ENCODE measurements at places on chromosomes 7 and 10. TPM values are rescaled to one million over a fixed set of nuclear protein-coding genes. Genes with fewer than 3 reads are reported as not detected.

The OR6V1 gene
- total RNA-seq, result not detected

The IFIT1 gene
- 33.5 TPM for total RNA-seq

DNA sequence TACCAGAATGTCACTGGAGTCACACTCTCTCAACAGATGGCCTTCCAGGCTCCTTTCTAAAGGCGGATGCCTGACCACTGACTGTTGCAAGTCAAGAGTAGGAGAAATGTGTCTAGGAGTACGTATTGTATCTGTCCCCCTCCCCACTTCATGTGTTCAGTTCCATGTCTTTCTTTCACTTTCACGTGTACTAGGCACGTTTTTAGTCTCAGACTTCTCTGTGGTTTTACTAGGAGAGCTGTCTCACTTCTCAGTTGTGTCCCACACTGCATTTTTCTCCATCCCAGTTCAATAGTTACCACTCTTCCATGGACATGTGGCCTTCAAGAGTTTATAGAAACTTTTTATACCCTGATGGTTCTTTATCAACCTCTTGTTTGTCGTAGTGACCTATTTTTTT, 893.0 kb downstream of the NRG3 start:
- no peaks in the 10 kb centered on the region for H3K4me1 ChIP-seq
- no peaks in the 10 kb centered on the region for H3K36me3 ChIP-seq
- no peak for DNase-seq
- H3K4me3 ChIP-seq, result no peak overlapping the region
- no peaks in the 10 kb centered on the region for H3K27me3 ChIP-seq

DNA sequence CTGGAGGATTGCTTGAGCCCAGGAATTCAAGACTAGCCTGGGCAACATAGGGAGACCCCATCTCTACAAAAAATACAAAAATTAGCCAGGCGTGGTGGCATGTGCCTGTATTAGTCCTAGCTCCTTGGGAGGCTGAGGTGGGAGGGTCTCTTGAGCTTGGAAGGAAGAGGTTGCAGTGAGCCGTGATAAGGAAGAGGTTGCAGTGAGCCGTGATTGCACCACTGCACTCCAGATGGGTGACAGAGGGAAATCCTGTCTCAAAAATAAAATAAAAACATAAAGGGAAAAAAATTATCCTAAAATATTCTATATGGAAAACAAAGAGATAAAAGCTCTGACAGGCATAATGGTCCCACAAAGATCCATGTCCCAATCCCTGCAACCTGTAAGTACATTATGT, 87.9 kb upstream of the KAT6B start:
- H3K27me3 ChIP-seq, result no peaks in the 10 kb centered on the region
- H3K4me1 ChIP-seq, result no peaks in the 10 kb centered on the region
- no peaks in the 10 kb centered on the region for H3K36me3 ChIP-seq
- no peak overlapping the region for H3K27ac ChIP-seq
- DNase-seq, result no peak

- H3K27ac ChIP-seq, result no peak overlapping the region
- H3K36me3 ChIP-seq, result no peaks in the 10 kb centered on the region
- no peaks in the 10 kb centered on the region for H3K27me3 ChIP-seq
- peak; percentile 38 for DNase-seq
- H3K4me3 ChIP-seq, result no peak overlapping the region
- no peaks in the 10 kb centered on the region for H3K4me1 ChIP-seq
Observed at GRCh38 chr10:6056411-6057135, 5.6 kb downstream of the IL2RA start.

DNA sequence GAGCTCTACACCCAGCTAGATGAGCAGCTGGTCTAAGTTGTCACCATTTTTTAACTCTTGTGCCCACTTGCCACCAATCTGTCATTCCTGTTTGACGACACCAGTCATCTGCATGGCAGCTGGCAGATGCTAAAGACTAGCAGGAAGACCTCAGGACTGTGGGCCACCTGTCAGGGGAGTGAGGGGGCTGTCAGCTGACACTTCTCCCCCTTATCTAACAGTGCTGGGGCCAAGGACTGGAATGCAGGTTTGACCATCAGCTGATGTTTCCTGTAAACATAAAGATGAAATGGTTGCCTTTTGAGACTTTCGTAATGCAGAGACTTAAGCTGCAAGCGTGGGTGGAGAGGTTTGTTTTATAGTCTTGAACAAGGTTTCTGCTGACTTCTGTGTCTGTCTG, 93.5 kb downstream of the WNT2 start:
- H3K4me3 ChIP-seq, result no peak overlapping the region
- no peaks in the 10 kb centered on the region for H3K4me1 ChIP-seq
- no peaks in the 10 kb centered on the region for H3K27me3 ChIP-seq
- DNase-seq, result no peak

GRCh38 chr7:26381476-26382353, 90.1 kb downstream of the SNX10 start:
- H3K4me1 ChIP-seq, result peaks cover 2% of the 10 kb centered on the region
- no peaks in the 10 kb centered on the region for H3K36me3 ChIP-seq
- peaks cover 6% of the 10 kb centered on the region for H3K27me3 ChIP-seq

The ANLN gene
- 16.9 TPM for total RNA-seq

The RRP12 gene
- total RNA-seq, result 5.9 TPM

The PALD1 gene
- 17.2 TPM for total RNA-seq

DNA sequence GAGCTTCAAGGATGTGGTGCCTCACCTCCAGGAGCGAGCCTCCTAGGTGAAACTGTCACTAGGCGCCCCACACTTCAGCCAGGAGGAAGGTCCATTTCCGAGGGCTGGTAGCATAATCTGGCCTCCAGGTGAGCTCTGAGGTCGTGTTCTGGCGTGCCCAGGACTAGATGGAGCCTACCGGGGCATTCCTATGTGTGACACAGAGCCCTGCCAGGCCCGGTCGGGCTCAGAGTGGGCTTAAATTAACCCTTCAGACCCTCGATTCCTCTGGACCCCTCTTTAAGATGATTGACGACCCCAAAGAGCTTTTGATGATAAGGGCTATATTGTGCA, 233.1 kb downstream of the EBF3 start:
- no peak for DNase-seq
- no peak overlapping the region for H3K4me3 ChIP-seq
- H3K27me3 ChIP-seq, result no peaks in the 10 kb centered on the region
- H3K36me3 ChIP-seq, result no peaks in the 10 kb centered on the region
- no peak overlapping the region for H3K27ac ChIP-seq
- no peaks in the 10 kb centered on the region for H3K4me1 ChIP-seq

DNA sequence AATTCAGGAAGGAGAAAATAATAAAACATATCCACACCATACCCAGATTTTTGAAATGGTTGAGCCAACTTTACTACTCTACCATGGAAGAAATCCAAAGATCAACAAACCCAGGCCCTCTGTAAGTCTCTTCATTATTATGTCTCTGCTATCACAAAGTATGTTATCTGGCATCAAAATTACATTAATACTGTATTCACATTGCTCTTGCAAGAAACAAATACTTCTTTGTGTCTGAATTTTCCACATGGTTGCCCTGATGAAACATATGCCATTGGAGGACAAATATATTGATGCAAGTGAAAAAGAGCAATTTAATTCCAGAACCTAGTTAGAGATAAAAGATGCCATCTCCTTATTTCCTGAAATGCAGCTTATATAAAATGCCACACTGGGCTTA, 204.0 kb downstream of the FZD1 start:
- no peaks in the 10 kb centered on the region for H3K36me3 ChIP-seq
- H3K4me3 ChIP-seq, result no peak overlapping the region
- DNase-seq, result no peak
- H3K27ac ChIP-seq, result no peak overlapping the region
- H3K27me3 ChIP-seq, result no peaks in the 10 kb centered on the region
- no peaks in the 10 kb centered on the region for H3K4me1 ChIP-seq

The NACAD gene
- 4.4 TPM for total RNA-seq

DNA sequence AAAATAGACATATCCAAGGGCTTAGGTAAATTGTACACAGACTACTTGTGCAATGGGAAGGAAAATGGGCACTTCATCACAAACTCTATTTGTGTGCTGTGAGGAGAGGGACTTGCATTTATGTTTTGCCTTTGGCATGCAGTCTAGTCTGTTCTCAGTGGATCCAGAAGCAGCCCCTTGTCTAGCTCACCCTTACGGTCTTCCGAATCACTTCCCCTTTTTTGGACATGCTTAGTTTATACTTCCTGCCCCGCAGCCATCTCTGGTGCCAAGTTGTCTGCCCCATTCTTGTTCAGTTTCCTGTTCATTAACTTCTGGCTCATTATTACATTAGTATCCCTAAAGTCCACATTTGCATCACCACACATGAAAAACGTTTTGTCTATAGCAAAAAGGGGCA, 161.6 kb downstream of the NRCAM start:
- H3K27me3 ChIP-seq, result no peaks in the 10 kb centered on the region
- H3K4me1 ChIP-seq, result no peaks in the 10 kb centered on the region
- no peaks in the 10 kb centered on the region for H3K36me3 ChIP-seq
- no peak for DNase-seq
- no peak overlapping the region for H3K27ac ChIP-seq

DNA sequence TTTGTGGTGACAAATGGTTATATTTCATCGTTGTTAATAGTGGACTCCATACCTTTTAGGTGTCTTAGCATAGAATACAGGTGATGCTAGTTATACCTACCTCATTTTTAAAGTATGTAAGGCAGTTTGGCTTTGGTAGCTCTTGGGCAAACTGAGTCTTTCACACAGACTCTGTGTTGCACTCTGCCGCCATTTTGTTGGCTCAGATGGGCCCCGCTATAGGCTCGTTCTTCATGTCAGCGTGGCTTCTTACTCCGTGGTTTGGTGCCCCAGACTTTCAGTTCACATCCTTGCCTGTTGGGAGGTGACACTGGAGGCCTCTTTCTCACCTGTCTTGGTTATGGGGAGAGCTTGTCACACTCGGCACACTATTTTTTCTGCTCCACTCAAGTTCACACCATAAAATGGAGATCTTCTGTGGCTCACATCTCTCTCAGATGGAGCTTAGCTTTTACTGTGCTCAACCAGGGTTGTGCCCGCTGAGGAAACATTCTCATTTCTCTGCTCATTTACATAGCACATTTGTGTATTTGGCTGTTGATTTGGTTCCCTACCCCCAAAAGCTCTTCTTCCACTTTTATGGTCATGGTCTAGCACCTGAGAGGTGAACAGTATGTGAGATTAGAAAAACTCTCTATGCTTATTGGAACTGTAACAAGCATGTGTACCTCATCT, 178.5 kb downstream of the ARID5B start:
- H3K4me3 ChIP-seq, result no peak overlapping the region
- H3K4me1 ChIP-seq, result peaks cover 80% of the 10 kb centered on the region
- H3K36me3 ChIP-seq, result no peaks in the 10 kb centered on the region
- peak overlapping the region; percentile 77 for H3K27ac ChIP-seq
- no peaks in the 10 kb centered on the region for H3K27me3 ChIP-seq
- no peak for DNase-seq

- H3K27ac ChIP-seq, result no peak overlapping the region
- no peak overlapping the region for H3K4me3 ChIP-seq
- peaks cover 10% of the 10 kb centered on the region for H3K4me1 ChIP-seq
- no peaks in the 10 kb centered on the region for H3K36me3 ChIP-seq
- no peak for DNase-seq
Observed at GRCh38 chr7:45021604-45022296, 21.7 kb downstream of the CCM2 start.

DNA sequence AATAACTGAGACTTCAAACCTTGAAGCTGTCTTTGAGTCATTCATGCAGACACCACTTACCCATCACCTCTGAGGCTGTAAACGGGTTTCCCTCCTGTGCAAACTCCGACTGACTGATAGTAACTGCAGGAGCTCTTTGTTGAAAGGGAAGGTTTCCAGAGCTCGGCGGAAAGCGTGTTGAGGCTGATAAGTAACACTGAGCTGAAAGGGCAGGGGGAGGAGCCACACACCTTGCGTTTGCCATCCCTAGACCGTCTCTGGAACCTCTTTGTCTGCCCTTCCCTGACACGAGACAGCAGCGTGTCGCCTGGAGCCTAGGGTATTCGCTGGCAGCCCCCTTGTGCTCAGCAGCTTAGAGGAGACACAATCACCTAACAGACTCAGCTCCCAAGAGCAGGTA, 134.0 kb downstream of the PAXIP1 start:
- no peaks in the 10 kb centered on the region for H3K27me3 ChIP-seq
- no peak overlapping the region for H3K27ac ChIP-seq
- H3K36me3 ChIP-seq, result no peaks in the 10 kb centered on the region
- H3K4me1 ChIP-seq, result no peaks in the 10 kb centered on the region

- no peak overlapping the region for H3K27ac ChIP-seq
- H3K4me1 ChIP-seq, result no peaks in the 10 kb centered on the region
- no peak overlapping the region for H3K4me3 ChIP-seq
- DNase-seq, result no peak
- H3K36me3 ChIP-seq, result no peaks in the 10 kb centered on the region
- no peaks in the 10 kb centered on the region for H3K27me3 ChIP-seq
Observed at GRCh38 chr10:89808842-89809241, 107.5 kb downstream of the KIF20B start.

The PHF14 gene
- 31.4 TPM for total RNA-seq

The HMX2 gene
- total RNA-seq, result 0.27 TPM

GRCh38 chr10:96683065-96683464, 37.2 kb downstream of the PIK3AP1 start:
- H3K4me3 ChIP-seq, result no peak overlapping the region
- no peaks in the 10 kb centered on the region for H3K4me1 ChIP-seq
- H3K36me3 ChIP-seq, result no peaks in the 10 kb centered on the region
- H3K27me3 ChIP-seq, result no peaks in the 10 kb centered on the region

DNA sequence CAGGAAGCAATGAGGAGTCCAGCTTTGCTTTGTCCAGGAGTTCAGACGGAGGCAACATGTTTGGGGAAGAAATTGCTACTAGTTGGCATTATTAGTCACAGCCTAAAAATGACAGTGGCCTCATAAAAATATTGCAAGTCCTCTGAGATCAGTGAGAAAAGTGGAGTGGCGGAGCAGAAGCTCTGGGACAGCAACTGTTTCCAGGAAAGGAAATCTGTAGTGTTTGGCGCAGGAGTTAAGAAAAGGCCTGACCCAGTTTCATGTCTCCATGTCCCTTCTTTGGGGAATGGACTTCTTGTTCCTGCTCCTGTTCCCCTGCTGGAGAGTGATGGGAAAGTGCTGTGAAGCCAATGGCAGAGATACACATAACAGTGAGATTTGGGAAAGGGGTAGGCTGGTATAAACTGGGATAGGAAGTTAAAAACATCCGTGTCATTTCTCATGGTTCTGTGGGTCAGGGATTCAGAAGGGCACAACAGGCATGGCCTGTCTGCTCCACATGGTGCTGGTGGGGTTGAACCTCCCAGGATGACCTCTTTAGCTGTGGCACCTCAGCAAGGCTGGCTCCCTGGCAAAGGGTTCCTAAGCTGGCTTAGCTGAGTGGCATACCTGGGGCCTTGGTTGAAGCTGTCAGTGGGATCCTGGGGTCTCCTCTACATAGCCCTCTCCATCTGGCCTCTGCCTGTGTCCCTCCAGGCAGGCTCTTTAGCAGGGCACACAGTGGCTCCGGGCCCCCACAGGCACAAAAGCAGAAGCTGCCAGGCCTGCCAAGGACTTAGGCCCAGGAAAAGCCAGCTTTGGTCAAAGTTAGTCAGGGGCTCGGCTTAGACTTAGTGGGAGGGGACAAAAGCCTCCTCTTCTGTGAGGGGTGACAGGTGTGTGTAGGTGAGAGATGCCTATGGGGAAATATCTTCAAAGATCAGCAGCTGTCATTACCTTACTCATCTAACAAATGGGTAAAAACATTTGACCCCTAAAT, 77.7 kb downstream of the WDFY4 start:
- no peaks in the 10 kb centered on the region for H3K4me1 ChIP-seq
- H3K4me3 ChIP-seq, result no peak overlapping the region
- no peak for DNase-seq

GRCh38 chr7:7567898-7568531, 1.3 kb downstream of the MIOS start:
- H3K36me3 ChIP-seq, result no peaks in the 10 kb centered on the region
- H3K27me3 ChIP-seq, result no peaks in the 10 kb centered on the region
- no peaks in the 10 kb centered on the region for H3K4me1 ChIP-seq

- peak overlapping the region; percentile 62 for H3K27ac ChIP-seq
- peaks cover 16% of the 10 kb centered on the region for H3K4me1 ChIP-seq
- no peaks in the 10 kb centered on the region for H3K27me3 ChIP-seq
- DNase-seq, result no peak
Observed at GRCh38 chr10:60480865-60481563, 91.3 kb upstream of the ANK3 start.

All from sigmoid colon (tissue), 7 donors.